Brain microvascular endothelial cell (primary cell): ENCODE measurements at places on chromosomes 2 and 18.

DNA sequence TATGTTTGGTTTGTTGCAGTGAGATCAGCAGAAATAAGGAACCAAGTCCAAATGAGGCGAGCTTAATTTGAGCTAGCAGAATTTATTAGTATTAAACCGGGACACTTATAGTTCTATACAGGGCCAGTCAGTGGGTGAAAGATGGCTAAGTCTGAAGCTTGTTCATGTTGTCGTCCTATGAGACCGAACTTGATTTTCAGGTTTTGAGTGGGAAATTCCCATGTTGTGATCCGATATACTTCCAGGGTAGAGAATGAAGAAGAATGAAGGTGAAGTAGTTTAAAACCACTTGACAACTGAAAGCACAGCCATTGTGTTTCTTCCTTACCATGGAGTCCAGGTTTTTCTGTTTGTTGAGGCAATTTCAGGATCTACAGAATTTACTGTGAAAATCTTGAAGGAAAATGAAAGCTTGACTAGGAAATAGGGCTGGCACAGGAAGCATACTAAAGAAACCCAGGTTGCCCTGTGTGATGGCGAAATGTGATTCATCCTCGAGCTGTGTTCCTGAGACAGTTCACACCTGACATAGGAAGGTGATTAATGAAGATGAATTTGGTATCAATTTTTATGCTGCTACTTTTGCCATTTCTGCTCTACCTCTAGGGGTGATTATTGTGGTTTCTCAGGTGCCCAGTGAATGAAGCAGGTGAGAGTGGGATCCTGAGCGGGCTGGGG, 37.6 kb upstream of the MGAT5 start:
- DNase-seq = no peak

DNA sequence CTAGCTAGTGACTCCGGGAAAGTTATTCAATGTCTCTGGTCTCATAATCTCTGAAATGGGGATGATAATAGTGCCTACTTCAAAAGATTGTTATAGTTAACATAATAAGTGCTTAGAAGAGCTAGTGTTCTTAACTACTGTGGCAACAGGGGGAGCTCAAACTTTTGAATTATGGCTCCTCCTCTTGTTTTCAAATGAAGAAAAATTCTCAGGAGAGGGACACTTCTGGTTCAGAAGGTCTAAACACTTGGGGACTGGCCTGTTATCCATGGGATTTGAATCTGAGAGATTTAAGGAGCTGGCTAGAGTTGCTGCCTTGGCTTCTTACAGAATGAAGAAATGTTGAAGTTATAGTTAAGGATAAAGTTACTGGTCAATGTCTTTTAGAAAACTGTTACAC, 92.2 kb upstream of the ITGB6 start:
- peak; percentile 25 for DNase-seq

GRCh38 chr2:215332872-215333595, 21.2 kb downstream of the ATIC start:
- DNase-seq = no peak

- no peak for DNase-seq
Measured at GRCh38 chr2:222239945-222240675, 58.7 kb downstream of the PAX3 start.

GRCh38 chr2:64383016-64383591, 70.9 kb upstream of the LGALSL start:
- DNase-seq = no peak

- DNase-seq = peak; percentile 69
Measured at GRCh38 chr2:118013724-118014491, at the start of gene CCDC93. CCDC93 (minus strand) TSS chr2:118014070; CDS start chr2:118013995, 75 bp downstream.

DNA sequence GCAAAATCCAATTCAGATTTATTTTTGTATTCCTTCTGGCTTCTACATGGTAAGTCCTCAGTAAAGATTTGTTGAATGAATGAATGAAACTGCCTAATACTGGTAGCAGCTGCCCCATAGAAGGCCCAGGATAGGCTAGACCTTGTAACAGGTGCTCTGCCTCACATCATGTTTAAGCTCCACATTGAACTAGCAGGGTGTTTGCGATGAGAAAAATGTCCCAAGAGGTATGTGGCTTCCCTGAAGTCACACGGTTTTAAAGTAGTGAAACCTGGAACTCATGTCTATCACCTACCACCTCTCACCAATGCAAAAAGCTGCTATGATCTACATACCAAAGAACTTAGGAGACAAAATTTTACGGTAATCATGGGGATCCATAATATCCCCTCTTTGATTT, 765 bp upstream of the LHCGR start:
- DNase-seq = no peak

GRCh38 chr2:42513252-42513918, 19.6 kb upstream of the KCNG3 start:
- DNase-seq = peak; percentile 48

GRCh38 chr2:236359426-236360045, 95.3 kb upstream of the ASB18 start:
- no peak for DNase-seq

GRCh38 chr2:163601377-163601776, 134.4 kb downstream of the FIGN start:
- peak; percentile 57 for DNase-seq

GRCh38 chr2:218471982-218472381, 53.1 kb downstream of the VIL1 start:
- DNase-seq = no peak

- DNase-seq = peak; percentile 13
Measured at GRCh38 chr2:4354678-4355077, 651.3 kb downstream of the DCDC2C start.

- peak; percentile 98 for DNase-seq
Measured at GRCh38 chr2:46179037-46179621, 118.1 kb upstream of the EPAS1 start.

DNA sequence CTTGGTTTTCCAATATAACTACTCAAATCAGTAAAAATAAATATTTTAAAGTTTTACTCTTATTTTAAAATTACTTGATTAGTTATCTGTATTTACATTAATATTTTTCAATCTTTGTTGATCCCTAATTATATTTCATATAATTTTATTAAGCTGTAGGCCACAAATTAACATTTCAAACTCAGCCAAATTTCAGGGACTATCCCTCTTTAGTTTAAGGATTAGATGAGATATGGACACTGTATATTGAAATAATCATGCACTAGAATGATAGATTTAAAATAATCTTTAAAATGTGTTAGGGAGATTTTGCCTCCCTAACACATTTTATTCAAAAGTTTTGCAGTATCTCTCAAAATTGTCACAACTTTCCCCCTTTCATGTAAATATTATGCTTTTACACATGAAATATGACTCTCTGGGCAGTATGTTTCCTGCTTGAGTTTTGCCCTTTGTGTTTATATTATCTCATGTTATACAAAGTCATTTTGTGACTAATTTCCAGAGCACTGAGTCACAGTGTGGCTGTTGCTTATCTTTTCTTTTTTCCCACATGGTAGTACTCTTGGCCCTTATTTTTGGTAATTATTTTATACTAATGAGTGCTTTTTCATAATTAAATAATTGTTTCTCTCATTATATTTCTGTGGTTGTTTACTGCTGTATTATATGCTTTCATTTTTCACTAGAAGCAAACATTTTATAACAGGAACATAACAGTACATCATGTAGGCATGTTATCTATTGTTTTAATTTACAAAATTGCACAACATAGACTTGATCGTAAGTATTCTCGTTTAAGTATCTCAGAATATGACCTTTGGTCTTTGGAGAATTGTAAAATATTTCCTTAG, 1.2 kb downstream of the TFPI start:
- peak; percentile 68 for DNase-seq

- DNase-seq = no peak
Measured at GRCh38 chr18:23451491-23451890, 1.6 kb upstream of the RIOK3 start.

DNA sequence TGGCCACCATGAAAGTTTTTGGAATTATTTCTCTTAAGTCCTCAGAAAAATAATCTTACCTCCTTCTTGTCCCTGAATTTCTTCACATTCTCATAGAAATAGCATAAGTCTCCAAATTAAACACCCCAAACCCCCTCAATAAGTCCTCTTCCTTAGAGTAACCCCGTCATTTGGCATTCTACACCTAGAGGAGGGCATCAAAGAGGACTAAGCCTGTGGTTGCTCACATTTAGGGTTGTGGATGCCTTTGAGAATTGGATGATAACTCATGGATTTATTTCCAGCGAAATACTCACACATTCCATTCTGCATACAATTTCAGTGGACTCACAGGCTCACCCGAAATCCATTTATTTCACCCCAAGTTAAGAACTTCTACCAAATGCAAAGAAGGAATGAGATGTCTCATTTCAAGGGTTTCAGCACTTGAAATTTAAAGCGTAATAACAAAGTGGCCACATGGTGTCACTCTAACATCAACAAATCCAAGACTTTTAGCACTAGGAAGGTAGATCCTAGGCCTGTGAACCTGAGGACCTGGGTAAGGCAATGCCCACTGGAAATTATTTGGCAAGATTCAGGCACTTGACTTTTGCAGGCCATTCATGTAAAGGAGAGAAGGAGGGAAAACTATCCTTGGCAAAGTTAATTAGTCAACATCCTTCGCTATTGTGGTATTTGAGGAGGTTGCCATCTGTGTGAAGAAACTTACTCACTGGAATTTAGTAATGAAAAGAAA, 24.6 kb downstream of the DYTN start:
- DNase-seq = peak; percentile 49

- peak; percentile 98 for DNase-seq
Measured at GRCh38 chr18:22391407-22392345, 26.0 kb downstream of the CTAGE1 start.

DNA sequence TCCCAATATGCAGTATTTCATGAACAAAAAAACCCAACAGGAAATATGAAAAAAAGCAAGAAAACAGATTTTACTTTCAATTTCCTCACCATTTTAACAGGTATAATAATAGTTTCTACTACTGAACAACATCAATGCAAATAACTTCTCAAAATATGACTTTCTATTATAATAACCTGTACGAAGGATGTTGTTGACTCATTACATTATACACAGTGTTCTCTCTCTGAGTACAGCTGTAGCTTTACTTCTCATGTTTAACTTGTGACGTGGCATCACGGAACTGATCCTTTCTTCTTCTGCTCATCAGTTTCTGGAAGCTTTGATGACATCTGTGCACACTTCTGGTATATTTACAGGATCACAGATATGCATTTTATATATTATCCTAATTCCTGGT, 40.0 kb downstream of the FAM228A start:
- DNase-seq = no peak

DNA sequence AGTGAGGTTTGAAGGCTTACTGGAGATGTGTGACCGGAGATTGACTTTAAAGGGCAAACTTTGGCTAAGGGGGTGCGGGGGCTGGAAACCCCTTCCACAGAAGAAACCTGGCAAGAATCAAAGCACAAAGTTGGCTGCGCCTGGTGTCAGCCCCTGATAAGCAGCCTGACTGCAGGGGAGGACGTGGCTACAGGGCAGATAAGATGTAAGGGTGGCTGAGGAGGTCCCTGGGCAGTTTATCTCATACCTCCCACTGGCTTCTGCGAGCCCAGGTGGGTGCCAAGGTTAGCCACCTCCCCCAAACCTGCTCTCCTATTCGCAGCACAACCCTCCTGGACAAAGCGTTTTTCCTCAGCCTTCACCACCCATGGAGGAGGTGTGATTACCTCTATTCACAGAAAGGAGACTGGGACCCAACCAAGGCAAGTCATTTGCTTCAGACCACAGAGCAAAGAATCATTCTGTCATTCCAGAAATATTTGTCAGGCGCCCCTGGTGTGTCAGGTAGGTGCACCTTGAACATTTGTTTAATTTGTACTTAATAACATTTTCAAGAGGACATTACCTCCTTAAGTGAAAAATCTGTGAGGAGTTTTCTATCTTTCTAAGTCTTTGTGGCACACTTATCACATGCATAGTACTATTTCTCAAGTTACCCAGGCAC, 73.1 kb upstream of the IL1R1 start:
- no peak for DNase-seq

- DNase-seq = peak; percentile 37
Measured at GRCh38 chr18:57437766-57438671, 2.8 kb downstream of the ONECUT2 start.

GRCh38 chr2:47896450-47896968, 9.8 kb downstream of the FBXO11 start:
- no peak for DNase-seq

- DNase-seq = no peak
Measured at GRCh38 chr18:23992089-23992940, 22.2 kb upstream of the TTC39C start.

DNA sequence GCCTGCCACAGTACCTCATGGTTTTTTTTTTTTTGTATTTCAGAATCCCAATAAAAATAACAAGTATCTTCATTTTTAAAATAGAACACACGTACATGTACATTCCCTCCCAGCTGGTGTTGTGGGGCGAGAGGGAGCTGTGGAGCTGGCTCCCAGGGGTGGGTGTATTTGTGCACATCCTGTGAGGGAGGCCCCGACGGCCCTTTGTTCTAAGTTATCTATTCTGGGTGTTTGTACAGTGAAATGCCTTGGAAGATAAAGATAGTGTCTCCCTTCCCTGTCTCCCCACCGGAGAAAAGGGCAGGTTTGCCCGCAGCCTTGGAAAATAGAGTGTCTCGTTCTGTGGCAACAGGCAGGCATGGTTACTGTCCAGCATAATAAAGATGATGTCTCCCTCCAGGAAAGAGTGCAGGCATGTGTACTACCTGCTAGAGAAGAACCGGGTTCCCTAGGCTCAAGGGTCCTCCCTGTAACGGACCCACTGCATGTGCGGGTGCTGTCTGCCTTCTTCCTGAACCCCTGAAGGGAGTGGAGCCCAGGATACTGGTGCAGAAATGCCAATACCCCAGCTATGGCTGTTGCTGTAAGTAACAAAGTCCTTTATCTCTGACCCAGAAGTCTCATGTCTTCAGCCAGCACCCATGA, 12.1 kb upstream of the ALLC start:
- DNase-seq = no peak
